ENCODE measurements at places on chromosomes 2 and 18.

- DNase-seq, result no peak
Measured at GRCh38 chr2:118481299-118481698, 366.1 kb downstream of the EN1 start.

- DNase-seq, result no peak
Measured at GRCh38 chr2:191851158-191851557, 4.3 kb upstream of the CAVIN2 start.

- DNase-seq, result no peak
Measured at GRCh38 chr2:55309446-55309845, 40.4 kb upstream of the MTIF2 start.

GRCh38 chr18:63197246-63197869 lies 122.2 kb downstream of the BCL2 start:
- no peak for DNase-seq

GRCh38 chr2:194566907-194567660 lies 1089.9 kb upstream of the SLC39A10 start:
- no peak for DNase-seq
